Cardiac fibroblast (primary cell): ENCODE measurements at places on chromosomes 11 and 22.

DNA sequence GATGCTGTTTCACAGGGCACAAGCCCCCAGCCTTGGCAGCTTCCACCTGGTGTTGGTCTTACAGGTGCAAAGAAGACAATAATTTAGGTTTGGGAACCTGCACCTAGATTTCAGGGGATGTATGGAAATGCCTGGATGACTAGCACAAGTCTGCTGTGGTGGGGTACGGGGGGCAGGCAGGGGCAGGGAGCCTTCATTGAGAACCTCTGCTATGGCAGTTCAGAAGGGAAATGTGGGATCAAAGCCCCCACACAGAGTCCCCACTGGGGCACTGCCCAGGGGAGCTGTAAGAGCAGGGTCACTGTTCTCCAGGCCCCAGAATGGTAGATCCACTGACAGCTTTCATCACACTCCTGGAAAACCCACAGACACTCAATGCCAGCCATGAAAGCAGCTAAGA is 686.5 kb downstream of the FAM181B start:
- no peak for DNase-seq

DNA sequence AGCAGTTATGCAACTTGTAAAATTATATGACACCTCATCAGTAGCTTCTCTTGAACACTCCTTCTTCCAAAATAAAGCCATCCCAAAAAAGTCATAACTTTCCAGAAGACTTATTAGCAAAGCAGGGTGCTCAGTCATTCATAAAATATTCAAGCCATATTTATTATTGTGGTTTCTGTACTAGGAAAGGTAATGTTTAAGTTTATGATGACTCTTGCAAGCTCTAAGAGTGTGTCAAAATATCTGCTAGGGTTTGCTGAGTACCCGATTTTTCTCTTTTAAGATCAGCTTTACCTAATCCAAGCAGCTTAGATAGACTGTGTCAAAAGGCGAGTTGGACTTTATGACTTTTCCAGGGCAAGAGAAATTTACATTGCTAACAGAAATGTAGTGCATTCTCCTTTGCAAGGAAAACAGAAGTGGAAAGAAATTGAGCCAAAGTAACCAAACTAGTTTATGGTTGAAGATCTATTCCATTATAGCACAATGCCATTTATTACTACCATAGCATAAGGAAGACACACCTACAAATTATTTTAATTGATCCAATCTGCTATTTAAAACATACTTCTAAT is 98.0 kb upstream of the SOX6 start:
- no peak for DNase-seq

DNA sequence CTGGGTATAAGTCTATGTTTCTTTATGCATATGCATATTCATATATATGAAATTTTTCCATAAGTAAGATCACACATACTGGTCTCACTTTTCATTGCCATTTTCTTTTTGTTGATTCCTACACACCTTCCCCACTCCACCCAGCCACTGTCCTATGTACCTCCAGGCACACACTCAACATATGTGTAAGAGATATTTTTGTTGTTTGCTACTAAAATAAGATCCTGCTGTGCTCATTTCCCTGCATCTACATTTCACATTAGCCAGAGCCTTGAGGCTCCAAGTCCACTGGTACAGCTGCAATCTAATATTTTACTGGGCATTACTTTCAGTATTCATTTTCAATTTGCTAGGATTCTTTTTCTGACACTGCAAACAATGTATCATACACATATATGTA is 8.1 kb upstream of the KRTAP5-10 start:
- no peak for DNase-seq

DNA sequence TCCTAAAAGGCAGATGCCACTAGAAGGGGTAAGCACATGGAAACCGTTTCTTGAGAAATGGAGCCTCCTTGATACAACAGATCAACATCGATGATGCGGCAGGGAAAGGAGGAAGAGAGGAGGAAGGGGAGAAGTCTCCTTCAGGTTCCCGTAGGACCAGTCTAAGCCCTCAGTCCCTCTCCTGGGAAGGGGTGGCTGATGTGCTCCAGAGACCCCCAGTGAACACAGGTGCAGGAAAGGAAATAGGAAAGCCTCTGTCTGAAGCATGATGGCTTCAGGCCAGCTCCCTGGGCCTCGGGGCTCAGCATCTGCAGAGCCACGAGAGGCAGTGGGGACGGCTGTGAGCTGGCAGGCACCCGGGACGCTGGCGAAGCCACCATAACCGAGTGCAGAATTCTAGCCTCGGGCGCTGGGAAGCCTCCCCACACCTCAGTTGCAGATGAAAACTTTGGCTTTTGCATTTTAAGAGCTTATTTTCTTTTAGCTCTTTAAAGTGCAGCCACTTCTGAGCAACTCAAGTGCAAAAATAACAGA is 1.8 kb downstream of the SPATA19 start:
- DNase-seq: no peak

DNA sequence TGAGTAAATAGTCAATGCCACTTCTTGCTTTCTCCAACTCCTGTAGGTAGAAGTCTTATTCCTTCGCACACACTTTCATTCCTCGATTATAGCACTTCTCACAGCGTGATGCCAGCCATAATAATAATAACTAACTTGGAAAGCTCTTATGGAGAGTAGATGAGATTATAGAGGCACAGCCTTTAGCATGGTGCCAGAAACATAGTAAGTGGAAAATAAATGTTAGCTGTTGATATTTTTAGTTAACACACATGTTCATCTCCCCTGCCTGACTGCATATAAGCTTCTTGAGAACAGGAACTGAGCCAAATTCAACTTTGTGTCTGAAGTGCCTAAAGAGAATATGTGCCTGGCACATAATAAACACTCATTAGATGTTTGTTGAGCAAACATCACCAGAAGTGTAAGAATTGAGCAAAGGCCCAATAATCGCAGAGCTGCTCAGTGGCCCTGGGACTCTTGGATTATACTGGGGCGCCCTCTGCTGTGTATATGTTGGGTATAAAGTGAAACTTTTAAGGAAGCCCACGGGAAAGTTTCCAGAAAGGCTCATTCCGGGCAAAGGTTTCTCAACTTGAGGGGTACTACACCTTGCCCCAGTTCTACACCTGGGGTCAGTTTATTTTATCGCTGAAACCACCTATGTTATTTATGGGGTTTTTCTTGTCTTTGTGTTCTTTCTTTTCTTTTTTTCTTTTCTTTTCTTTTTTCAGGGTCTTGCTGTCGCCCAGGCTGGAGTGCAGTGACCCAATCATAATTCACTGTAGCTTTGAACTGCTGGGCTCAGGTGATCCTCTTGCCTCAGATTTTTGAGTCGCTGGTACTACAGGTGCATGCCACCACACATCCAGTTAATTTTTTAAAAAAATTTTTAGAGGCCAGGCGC is 22.3 kb downstream of the SLN start:
- peak; percentile 75 for DNase-seq

DNA sequence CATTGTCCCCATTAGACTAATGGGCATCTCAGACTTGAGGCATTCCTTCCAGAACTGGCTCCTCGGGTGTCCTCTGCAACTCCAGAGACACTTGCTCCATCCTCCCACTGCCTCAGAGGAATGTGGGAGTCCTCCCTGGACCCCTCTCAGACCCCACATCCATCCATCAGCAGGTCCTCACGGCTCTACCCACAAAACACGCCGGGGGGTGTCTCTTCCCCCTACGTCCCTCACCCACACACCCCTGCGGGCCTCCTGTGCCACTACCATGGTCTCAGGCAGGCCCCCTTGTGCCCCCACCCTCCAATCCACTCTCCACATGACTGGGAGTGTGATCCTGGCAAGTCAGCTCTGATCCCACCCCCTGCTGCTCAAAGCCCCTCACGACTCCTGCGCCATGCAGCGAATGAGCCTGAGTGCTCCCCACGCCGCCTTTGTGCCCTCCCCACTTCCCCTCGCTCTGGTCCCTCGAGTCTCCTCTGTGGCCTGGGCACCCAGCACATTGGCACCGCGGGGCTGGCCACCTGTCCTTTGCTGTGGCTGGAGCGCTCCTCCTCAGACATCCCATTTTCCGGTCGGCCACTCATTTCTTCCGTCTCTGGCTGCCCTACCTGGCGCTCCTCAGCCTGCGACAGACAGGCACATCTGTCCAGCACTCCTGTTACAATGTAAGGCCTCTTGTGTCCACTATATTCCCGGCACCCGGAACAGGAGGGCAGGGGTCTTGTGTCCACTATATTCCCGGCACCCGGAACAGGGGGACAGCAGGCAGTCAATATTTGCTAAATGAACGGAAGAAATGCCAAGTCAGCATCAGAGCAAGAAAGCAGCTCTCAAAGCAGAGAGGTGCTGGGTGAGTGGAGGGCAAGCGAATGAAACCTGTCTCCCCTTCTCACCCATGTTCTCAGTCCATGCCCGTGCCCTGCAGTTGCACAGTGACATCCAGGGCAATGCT is 14.2 kb upstream of the MOB2 start:
- no peak for DNase-seq

DNA sequence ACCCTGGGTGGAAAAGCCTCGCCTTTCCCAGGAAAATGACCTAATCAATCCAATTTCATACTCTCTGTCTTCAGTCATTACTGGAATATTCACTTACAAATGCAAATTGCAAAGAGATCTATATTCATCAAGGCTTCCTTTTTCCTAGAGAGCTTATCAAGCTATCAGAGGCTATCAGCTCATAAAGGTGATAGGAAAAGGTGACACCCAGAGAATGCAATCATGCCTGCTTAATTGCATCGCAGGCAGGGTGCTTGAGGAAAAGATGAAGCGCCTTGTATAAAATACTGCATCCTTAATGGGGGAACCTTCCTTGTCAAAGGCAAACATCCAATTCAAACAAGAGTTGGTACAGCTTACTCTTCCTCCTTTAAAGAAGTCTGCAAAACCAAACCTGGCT is 59.7 kb downstream of the SHANK2 start:
- DNase-seq: no peak

GRCh38 chr11:108872781-108873291 is 208.0 kb downstream of the DDX10 start:
- DNase-seq: no peak
